ENCODE measurements at places on chromosomes 1 and 21. TPM values are rescaled to one million over a fixed set of nuclear protein-coding genes. Genes with fewer than 3 reads are reported as not detected.

The CD1B gene
- not detected for polyA plus RNA-seq

The ZYG11B gene
- polyA plus RNA-seq = 6.4 TPM

The CACNA1S gene
- not detected for polyA plus RNA-seq

The PROX1 gene
- 10.0 TPM for polyA plus RNA-seq

The KCNT2 gene
- not detected for polyA plus RNA-seq

The CRB1 gene
- polyA plus RNA-seq = 0.01 TPM

The MARK1 gene
- polyA plus RNA-seq = not detected

GRCh38 chr1:65049941-65050713 lies 83.8 kb upstream of the JAK1 start:
- no peaks in the 10 kb centered on the region for H3K27me3 ChIP-seq
- no peaks in the 10 kb centered on the region for H3K4me1 ChIP-seq
- H3K4me3 ChIP-seq = no peak overlapping the region
- no peaks in the 10 kb centered on the region for H3K36me3 ChIP-seq

GRCh38 chr1:174829990-174830389 lies 169.8 kb upstream of the CACYBP start:
- DNase-seq = no peak
- no peak overlapping the region for H3K4me3 ChIP-seq
- H3K4me1 ChIP-seq = no peaks in the 10 kb centered on the region
- no peak overlapping the region for H3K27ac ChIP-seq
- no peaks in the 10 kb centered on the region for H3K36me3 ChIP-seq

- H3K4me3 ChIP-seq = no peak overlapping the region
- peaks cover 18% of the 10 kb centered on the region for H3K27me3 ChIP-seq
- DNase-seq = no peak
- H3K36me3 ChIP-seq = no peaks in the 10 kb centered on the region
- no peak overlapping the region for H3K27ac ChIP-seq
Measured at GRCh38 chr21:38718481-38718880, 87.2 kb upstream of the ETS2 start.

DNA sequence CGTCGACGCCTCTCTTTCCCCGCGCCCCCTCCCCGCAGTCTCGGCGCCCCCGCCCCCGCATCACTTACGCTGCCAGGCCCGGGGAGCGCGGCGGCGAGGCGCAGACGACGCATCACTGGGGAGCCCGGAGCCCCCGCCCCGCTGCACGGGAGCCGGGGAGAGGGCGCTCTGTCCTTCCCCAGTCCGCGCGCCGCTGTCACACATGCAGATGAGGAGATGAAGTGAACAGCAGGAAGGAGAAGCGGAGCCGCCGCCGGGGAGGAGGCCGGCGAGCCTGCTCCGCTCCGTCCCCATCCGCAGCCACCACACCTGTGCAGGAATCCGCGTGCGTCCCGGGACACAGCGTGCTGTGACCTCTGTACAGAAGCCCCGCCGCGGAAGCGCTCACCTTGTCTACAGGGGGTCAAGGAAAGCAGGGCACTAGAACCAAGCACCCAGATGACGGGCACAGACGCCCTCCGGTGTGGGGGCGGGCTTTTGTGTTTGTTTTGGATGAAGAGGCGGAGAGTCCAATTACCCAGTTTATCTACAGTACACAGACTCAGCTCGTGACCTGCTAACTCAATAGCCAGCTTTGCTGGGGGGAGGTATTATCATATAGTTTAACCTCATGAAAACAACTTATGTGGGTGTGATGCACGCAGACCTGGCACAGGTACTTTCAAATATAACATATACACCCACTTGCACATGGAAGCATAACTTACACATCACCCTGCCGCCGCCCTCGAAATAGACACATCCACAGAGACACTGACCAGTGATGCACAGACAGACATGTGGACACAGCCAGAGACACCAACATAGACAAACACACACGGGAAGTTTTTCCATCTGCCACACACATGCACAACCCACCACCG lies 12.4 kb downstream of the KLHDC8A start:
- H3K36me3 ChIP-seq = no peaks in the 10 kb centered on the region
- peaks cover 76% of the 10 kb centered on the region for H3K27me3 ChIP-seq
- no peak overlapping the region for H3K27ac ChIP-seq
- DNase-seq = peak; percentile 59

- H3K36me3 ChIP-seq = no peaks in the 10 kb centered on the region
- peak overlapping the region; percentile 23 for H3K4me3 ChIP-seq
- peaks cover 16% of the 10 kb centered on the region for H3K27me3 ChIP-seq
- DNase-seq = no peak
- H3K4me1 ChIP-seq = no peaks in the 10 kb centered on the region
Measured at GRCh38 chr1:46489169-46489637, 433 bp upstream of the DMBX1 start.

DNA sequence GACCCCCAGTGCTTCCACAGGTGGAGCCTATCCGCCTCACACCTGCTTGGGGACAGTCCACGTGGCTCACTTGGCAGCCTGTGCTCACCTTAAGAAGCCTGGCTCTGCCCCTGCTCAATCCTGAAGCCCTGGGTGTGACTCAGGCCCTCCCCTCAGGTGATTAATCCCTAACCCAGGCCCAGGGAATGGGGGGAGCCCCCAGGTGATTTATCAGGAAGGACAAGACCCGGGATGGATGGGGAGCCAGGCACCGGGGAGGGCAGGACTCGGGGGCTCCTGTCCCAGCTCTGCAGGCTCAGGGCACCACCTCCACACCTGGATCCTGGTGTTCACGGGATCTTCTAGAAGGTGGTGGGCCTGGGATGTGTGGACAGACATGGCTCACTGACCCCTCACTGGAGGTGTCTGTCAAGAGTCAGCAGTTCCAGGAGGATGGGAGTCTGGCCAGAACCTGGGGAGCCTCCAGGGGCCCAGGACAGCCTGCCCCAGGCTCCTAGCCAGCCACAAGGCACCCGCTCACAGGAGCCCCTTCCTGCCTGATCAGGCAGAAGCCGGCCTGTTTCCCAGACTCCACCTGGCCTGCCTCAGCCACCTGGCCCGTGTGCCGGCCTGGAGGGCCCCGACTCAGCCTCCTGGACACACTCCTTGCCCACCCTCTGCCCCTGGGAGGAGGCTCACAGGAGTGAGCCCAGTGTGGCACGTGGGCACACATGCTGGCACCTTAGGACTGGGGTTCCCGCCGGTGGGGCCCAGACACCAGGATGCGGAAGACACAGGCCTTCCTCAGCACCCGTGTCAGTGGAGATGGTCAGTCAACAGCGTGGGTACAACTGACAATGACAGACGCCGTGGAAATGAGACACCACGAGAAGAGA lies 38.6 kb upstream of the COL6A1 start:
- peaks cover 7% of the 10 kb centered on the region for H3K27me3 ChIP-seq
- no peak for DNase-seq
- no peak overlapping the region for H3K27ac ChIP-seq

DNA sequence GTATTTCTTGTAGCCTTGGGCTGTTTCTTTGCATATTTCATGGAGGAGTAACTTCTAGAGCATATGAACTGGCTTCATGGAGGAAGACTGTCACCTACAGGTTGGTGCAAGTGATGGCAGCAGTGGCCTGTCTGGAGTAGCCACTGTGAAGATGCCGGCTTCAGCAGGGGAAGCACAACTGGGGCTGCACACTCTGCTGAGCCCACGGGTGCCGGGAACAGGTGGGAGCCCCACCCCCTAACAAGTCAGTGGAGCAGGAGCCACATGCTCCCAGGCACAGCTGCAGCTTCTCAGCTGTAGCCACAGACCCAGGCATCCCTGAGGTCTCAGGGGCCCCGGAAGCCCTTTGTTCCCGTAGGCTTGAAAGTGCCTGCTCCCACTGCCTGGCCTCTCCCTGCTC lies 43.2 kb upstream of the C1orf185 start:
- no peaks in the 10 kb centered on the region for H3K36me3 ChIP-seq
- no peak overlapping the region for H3K27ac ChIP-seq
- peak; percentile 59 for DNase-seq
- no peaks in the 10 kb centered on the region for H3K4me1 ChIP-seq
- peak overlapping the region; percentile 59 for H3K4me3 ChIP-seq
- no peaks in the 10 kb centered on the region for H3K27me3 ChIP-seq

DNA sequence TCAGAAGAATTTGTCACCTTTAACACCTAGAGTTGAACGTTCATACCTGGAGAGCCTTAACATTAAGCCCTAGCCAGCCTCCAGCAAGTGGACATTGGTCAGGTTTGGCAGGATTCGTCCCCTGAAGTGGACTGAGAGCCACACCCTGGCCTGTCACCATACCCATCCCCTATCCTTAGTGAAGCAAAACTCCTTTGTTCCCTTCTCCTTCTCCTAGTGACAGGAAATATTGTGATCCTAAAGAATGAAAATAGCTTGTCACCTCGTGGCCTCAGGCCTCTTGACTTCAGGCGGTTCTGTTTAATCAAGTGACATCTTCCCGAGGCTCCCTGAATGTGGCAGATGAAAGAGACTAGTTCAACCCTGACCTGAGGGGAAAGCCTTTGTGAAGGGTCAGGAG lies 52.3 kb downstream of the UBE4B start:
- no peaks in the 10 kb centered on the region for H3K27me3 ChIP-seq
- peaks cover 24% of the 10 kb centered on the region for H3K4me1 ChIP-seq
- H3K4me3 ChIP-seq = no peak overlapping the region
- H3K27ac ChIP-seq = no peak overlapping the region

- H3K36me3 ChIP-seq = peaks cover 2% of the 10 kb centered on the region
- H3K4me1 ChIP-seq = peaks cover under 1% of the 10 kb centered on the region
- DNase-seq = no peak
- no peaks in the 10 kb centered on the region for H3K27me3 ChIP-seq
Measured at GRCh38 chr1:28428012-28428411, 58.5 kb downstream of the PHACTR4 start.

GRCh38 chr1:58816072-58816746 lies 32.4 kb upstream of the JUN start:
- no peaks in the 10 kb centered on the region for H3K36me3 ChIP-seq
- DNase-seq = peak; percentile 63
- no peaks in the 10 kb centered on the region for H3K27me3 ChIP-seq
- peak overlapping the region; percentile 63 for H3K27ac ChIP-seq

GRCh38 chr1:153573351-153573750 lies 7.7 kb upstream of the S100A2 start:
- H3K27ac ChIP-seq = no peak overlapping the region
- DNase-seq = no peak
- no peaks in the 10 kb centered on the region for H3K36me3 ChIP-seq

DNA sequence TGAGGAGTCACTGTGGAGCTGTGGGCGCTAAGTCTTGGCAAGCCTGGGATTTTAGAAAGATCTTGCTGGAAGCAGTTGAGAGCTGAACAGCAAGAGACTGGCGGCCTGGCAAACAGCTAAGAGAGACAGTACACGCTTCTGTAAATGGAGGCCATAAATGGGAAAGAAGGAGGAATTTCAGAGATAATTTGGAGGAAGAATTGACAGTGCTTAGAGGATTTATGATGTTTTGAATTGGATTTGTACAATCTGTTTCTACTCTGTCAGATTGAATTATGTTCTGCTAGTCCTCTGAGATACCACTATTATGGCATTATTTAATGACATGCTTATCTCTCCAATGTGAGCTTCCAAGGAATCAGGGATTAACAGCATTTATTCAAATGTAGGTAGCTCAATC lies 50.1 kb downstream of the ABCA4 start:
- DNase-seq = no peak
- H3K27me3 ChIP-seq = no peaks in the 10 kb centered on the region
- no peaks in the 10 kb centered on the region for H3K36me3 ChIP-seq
- peaks cover 33% of the 10 kb centered on the region for H3K4me1 ChIP-seq
- H3K4me3 ChIP-seq = no peak overlapping the region
- no peak overlapping the region for H3K27ac ChIP-seq

DNA sequence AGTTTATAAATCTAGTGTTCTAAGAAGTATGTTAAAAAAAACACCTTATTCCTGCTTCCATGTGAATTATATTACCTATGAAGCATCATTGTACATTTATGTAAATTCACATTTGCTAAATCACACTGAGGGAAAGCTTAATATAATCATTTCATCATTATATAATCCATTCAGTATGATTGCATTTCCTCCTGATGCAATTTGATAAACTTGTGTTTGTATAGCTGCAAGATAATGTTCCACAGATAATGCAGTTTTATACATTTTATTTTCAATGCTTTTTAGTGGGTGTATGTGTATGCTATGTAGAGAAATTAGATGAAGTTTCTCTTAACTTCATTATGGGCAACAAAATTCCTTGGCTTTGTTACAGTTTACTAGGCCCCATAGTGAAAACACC lies 79.6 kb downstream of the HS2ST1 start:
- DNase-seq = no peak
- H3K27ac ChIP-seq = peak overlapping the region; percentile 7
- H3K27me3 ChIP-seq = no peaks in the 10 kb centered on the region

GRCh38 chr21:23837564-23837963 lies 1769.7 kb downstream of the MRPL39 start:
- no peak for DNase-seq
- H3K4me1 ChIP-seq = no peaks in the 10 kb centered on the region
- H3K4me3 ChIP-seq = no peak overlapping the region
- no peak overlapping the region for H3K27ac ChIP-seq
- no peaks in the 10 kb centered on the region for H3K27me3 ChIP-seq

GRCh38 chr1:58592522-58593134 lies 15.6 kb upstream of the TACSTD2 start:
- H3K36me3 ChIP-seq = no peaks in the 10 kb centered on the region
- H3K4me3 ChIP-seq = no peak overlapping the region
- no peak for DNase-seq
- H3K27ac ChIP-seq = no peak overlapping the region
- H3K27me3 ChIP-seq = peaks cover 1% of the 10 kb centered on the region

GRCh38 chr1:152481869-152482664 lies 28.5 kb upstream of the LCE5A start:
- no peaks in the 10 kb centered on the region for H3K27me3 ChIP-seq
- H3K36me3 ChIP-seq = no peaks in the 10 kb centered on the region
- no peaks in the 10 kb centered on the region for H3K4me1 ChIP-seq
- no peak for DNase-seq
- no peak overlapping the region for H3K27ac ChIP-seq

GRCh38 chr21:38955495-38955894 lies 149.8 kb downstream of the ETS2 start:
- H3K27ac ChIP-seq = no peak overlapping the region
- no peaks in the 10 kb centered on the region for H3K27me3 ChIP-seq

DNA sequence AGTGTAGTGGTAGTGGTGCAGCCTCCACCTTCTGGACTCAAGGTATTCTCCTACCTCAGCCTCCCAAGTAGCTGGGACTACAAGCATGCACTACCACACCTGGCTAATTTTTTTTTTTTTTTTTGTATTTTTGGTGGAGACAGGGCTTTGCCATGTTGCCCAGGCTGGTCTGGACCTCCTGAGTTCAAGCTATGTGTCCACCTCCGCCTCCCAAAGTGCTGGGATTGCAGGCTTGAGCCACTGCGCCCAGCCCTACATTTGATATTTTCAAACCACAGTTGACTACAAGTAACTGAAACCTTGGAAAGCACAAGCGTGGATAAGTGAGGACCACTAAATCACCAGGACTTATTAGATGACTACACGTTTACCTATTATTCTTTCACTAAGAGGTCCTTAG lies 10.0 kb upstream of the PDPN start:
- peaks cover 11% of the 10 kb centered on the region for H3K27me3 ChIP-seq
- DNase-seq = no peak
- H3K4me1 ChIP-seq = no peaks in the 10 kb centered on the region
- H3K36me3 ChIP-seq = no peaks in the 10 kb centered on the region
- no peak overlapping the region for H3K27ac ChIP-seq

- H3K36me3 ChIP-seq = peaks cover 5% of the 10 kb centered on the region
- no peaks in the 10 kb centered on the region for H3K27me3 ChIP-seq
- DNase-seq = no peak
- H3K27ac ChIP-seq = no peak overlapping the region
- peak overlapping the region; percentile 99 for H3K4me3 ChIP-seq
- peaks cover 31% of the 10 kb centered on the region for H3K4me1 ChIP-seq
Measured at GRCh38 chr1:204406621-204407020, 5.0 kb downstream of the PPP1R15B start.
